ENCODE measurements at places on chromosomes 11 and 22.

DNA sequence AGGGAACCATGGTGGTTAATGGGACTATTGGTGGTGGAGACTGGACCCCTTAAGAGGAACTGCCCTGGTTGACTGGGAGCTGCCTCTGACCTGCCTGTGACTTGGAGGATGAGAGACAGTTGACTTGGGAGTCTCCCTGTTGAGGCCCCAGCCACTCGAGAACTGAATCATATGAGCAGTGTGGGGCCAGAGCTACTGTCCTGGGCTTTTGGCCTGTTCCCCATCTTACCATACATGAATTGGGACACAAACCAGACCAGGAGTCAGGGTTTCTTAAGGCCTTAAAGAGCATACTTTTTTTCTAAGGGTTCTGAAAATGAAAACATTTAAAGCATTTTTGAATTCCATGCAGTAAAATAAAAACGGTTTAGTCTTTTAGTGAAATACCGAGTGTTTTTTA, 92.8 kb downstream of the TEAD1 start:
- DNase-seq, result no peak

- DNase-seq, result no peak
Measured at GRCh38 chr11:115298300-115299012, 205.8 kb downstream of the CADM1 start.

DNA sequence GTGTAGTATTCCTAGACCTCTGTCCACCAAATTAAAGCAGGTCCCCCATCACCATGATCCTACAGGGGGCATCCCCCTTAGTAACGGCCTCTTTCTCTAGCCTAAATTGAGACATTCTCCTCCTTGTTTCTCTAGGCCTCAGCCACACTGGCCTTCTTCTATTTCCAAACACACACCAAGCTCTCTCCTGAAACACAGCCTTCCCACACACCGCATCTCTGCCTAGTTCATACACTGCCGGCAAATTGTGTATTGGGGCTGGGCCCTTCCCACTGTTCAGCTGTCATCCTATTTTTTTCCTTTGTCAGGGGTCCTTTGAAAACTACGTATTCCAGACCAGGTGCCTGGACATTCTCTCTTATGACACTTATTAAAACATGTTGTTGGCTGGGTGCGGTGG, 11.5 kb upstream of the VPREB1 start:
- no peak for DNase-seq

- no peak for DNase-seq
Measured at GRCh38 chr11:17875891-17876290, 137.0 kb downstream of the SERGEF start.

DNA sequence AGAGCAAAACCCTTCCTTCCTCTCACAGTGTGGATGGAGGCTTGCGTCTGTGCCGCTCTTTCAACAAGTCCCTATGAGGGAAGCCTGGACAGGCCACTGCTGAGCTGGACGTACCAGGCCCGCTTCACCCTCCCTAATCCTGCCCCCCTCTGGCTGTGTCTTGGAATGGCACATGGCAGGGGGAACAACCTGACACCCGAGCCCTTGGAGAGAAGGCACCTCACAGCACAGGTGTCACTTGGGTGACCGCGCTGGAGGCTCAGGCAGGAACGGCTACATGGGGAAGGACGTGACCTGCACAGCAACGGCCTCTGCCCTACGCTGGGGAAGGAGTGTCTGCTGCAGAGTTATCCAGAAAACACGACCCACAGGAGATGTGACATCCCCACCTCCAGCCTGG, 11.0 kb downstream of the CARS1 start:
- DNase-seq, result no peak

GRCh38 chr11:484616-485015, 22.4 kb downstream of the RNH1 start:
- no peak for DNase-seq

GRCh38 chr11:74936087-74936486, 12.8 kb downstream of the XRRA1 start:
- no peak for DNase-seq

DNA sequence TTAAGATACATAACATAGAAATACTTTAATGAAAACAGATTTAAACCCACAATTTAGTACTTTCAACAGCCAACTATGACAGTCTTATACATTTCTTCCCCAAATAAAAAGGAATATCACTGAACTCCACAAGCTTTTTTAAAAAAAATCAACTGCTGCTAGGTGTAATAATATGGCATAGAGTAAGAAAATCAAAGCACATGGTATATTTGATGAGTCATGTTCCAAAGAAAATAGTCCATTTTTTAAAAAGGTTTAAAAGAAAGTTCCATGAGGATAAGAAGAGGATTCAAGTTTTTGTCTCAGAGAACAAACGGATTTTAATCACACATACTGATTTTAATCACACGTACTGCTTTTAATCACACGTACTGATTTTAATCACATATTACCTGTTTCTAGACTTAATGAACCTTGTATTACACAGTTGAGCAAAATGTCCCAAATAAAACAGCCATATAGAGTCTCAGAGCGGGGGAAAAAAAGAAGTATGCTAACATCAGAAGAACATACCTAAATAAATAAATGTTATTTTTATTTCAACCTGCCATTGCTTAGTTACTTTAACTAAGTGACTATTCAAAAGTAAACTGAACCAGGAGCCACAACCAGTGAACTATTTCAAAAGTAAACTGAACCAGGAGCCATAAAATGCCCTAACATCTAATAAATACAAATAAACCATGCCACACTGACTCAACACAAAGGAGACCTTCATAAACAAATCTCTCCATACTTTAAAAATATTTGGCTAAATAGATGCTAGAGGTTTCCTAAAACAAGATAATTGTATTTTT, 198.4 kb downstream of the SBF2 start:
- no peak for DNase-seq

DNA sequence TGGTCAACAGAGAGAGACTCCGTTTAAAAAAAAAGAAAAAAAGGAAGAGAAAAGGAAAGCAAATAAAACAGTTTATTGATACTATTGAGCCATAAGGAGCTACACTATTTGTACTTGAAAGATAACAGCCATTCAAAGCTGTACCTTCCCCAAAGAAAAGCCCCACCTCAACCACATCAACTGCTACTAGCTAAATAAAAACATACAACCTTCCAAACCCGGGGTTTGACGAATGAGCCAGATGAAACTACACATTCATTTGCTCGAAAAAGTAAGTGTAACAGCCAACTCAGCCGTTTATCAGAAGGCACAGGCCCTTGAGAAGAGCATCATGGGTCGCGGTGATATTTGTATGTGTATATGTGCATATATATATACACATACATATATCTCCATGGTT, 78.4 kb downstream of the SIK3 start:
- no peak for DNase-seq

DNA sequence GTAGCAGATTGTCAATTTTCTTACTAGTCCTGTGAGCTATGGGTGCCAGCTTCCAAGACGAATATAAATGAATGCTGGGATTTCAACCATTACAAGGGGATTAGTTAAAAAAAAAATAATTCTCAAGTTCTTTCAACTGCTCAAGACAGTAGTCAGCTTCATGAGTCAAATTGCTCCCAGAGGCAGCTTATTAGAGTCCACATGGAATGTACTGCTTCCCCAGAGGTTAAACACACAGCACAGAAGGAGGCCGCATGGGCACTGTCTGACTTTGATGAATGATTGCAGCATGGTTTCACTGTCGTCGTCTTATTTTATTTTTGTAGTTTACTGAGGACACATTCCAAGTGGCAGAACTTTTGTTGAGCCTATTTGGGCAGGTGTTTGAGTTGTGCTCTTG, 563.2 kb downstream of the TMEM135 start:
- no peak for DNase-seq

GRCh38 chr11:46122945-46123715, 1.9 kb upstream of the PHF21A start:
- DNase-seq, result no peak

GRCh38 chr11:72675221-72675620, 999 bp upstream of the PDE2A start:
- DNase-seq, result no peak

DNA sequence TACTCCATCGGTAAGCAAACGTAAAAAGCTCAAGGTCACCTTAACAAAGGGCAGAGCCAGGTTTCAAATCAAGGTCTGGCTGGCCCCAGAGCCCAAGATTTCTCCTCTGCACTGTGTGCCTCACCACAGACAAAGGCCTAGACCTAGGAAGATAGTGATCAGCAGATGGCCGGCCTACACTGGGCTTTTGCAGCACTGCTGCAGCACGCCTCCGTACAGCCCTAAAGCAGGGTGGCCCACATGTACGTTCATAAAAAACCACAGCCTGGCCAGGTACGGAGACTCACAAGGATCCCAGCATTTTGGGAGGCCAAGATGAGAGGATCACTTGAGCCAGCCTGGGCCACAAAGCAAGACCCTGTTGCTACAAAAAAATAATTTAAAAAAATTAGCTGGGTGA, 106.3 kb upstream of the PITPNB start:
- peak; percentile 4 for DNase-seq

- DNase-seq, result no peak
Measured at GRCh38 chr22:45878051-45878781, 98.7 kb downstream of the WNT7B start.

GRCh38 chr11:80748207-80748925, 1307.5 kb upstream of the TENM4 start:
- DNase-seq, result no peak

DNA sequence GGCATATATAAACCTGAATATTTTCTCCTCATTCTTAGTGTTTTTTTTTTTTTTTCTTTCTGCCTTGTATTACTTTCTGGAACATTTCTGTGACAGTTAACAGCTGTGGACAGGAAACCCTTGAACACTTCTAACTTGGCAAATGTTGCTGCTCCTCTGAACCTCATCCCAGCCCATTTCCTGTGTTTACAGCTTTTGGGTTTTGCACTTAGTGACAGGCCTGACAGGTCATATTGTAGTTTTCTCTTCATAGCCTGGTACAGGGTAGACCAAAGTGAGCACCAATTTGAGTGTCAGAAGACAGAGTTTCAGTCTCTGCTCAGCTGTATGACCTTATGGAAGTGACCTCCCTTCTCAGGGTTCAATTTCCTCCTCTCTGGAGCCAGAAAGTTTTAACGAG, 91.6 kb downstream of the STIM1 start:
- DNase-seq, result no peak

DNA sequence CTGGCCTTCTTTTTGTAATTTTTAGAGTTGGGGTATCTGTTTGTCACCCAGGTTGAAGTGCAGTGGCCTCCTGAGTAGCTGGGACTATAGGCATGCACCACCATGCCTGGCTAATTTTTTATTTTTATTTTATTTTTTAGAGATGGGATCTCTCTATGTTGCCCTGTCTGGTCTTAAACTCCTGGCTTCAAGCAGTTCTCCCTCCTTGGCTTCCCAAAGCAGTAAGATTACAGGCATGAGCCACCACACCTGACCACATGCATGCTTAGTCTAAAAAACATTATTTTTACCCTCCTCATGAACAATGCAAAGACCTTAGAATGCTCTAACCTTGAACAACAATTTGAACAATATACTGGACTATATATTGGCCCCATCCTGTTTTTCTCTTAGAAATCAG, 22.1 kb upstream of the PITPNB start:
- no peak for DNase-seq

DNA sequence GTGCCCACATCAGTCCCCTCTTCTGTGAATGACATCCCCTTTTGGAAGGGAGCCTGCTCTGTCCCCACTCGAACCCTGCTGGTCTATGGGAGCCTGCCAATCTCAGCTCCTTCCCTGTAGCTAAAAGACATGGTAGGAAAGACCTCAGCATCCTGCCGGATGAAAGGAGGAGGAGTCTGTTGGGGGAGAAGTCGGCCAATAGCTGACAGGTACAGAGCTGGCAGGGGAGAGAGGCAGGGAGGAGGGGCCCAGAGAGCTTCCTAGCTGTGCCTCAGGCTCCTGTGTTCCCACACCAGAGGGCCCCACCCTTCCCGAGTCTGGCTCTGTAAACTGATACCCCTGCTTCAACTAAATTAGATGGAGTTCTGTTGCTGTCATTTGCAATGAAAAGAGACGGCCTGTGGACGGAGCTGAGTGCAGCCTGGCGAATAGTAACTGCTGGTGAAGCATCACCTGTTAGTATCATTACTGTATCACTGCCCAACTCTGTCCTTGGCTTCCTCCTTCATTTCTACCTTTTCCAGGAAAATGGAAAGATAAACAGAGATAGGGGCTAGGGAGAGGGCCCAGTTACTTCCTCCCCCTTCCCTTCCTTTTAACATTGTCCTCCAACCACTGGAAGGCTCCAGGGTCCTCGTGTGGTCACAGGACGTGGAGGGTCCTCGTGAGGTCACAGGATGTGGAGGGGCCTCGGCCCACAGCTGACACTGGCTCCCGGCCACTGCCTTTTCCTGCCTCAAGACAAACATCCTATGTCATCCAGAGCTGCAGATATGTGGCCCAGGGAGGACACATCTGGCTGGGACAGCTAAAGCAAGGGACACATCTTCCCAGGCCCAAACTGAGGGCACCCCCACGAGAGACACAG, 15.1 kb downstream of the FXYD6 start:
- no peak for DNase-seq

DNA sequence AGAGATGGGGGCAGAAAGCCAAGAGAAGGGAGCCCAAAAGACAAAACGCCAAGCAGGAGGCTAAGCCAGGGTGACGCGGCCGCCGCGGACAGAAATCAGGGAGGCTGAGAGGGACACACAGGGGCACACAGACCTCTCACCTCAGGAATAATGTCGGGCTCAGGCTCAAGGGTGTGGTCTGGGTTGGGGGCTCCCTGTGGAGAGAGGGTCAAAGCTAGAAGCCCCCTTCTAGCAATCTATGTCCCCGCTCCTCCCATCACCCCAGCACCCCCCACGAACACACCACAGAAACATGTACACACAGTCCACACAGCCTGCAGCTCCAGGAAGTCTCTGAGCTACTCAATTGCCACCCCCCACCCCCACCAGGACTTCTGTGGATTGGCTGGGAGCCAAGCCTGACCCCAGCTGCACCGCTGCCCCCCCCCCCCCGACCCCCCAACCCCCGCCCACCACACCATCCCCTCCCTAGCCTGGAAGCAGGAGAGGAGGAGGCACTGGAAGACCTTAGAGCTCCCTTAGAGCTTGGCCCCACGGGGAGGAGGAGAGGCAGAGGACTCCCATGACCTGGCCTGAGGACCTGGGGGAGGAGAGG, 6.9 kb downstream of the BCL9L start:
- DNase-seq, result no peak

GRCh38 chr11:12189543-12190235, 79.3 kb downstream of the MICAL2 start:
- DNase-seq, result no peak

All from GM13976 (cell line).